ENCODE measurements at places on chromosomes 11 and 22. TPM values are rescaled to one million over a fixed set of nuclear protein-coding genes. Genes with fewer than 3 reads are reported as not detected.

GRCh38 chr11:5665746-5666401 is 19.0 kb downstream of the TRIM5 start:
- DNase-seq = no peak

DNA sequence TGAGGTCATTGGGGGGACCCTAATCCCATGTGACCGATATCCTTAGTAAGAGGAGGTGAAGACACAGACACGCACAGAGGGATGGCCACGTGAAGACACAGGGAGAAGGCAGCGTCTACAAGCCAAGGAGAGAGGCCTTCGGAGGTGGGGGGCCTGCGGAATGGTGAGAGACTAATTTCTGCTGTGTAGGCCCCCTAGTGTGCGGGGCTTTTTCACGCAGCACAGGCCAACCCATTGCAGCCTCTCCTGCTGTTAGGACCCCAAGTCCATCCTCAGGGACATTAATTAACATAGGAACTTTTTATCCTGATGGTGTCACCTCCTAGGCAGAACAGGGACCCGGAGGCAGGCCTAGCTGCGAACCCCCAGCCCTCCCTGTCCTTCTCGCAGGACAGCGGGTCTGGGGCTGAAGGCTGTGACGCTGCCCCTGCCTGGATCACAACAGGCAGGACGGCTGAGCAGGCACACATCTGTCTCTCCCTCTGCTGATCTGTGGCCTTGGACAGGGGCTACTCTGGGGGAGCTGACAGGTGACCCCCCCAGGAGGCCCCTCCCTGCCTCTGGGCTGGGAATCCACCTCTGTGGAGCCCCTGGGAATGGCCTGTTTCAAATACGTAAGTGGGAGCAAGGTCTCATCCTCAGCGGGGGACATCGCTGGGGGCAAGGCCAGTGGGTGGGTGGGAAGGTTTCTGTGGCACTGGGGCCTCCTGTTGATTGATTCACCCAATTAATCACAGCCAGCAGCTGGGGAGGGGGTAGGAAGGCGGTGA is 7.9 kb downstream of the ASCL2 start:
- DNase-seq = peak; percentile 40

DNA sequence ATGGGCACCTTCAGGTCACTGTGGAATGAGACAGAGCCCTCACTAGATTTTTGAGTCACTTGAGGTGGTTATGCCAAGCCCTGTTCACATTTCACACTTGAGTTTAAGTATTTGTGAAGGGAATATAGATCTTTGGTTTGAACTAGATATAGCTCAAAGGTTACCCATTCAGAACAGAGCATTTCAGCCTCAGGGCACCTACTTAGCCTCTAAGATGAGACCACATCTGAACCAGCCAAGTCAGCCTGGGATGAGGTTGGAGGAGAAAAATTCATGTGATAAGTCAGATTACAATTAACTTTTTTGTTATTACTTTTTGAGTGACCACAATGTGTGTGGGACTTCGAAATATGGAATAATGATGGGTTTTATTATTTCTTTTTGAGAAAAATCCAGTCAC is 127.8 kb downstream of the TEAD1 start:
- no peak for DNase-seq

Gene C22orf39
- 47.1 TPM for total RNA-seq

Gene TMEM45B
- 318 TPM for total RNA-seq

Gene ANGPTL5
- total RNA-seq = not detected

DNA sequence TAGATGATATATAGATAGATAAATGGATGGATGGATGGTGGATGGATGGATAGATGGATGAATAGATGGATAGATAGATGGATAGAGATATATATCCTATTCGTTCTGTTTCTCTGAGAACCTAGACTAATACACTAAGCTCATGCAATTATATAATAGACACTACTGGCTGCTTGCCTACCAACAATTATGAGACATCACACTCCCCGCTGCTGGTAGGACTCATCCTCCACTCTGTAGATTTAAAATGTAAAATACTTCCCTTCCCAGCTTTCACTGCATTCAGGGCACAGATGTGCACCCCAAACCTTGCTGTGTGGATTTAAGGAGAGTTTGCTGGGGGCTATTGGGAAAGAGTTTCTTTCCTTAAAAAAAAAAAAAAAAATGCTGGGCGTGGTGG is 28.3 kb upstream of the RCN1 start:
- no peak for DNase-seq

- no peak for DNase-seq
These were observed 10.6 kb upstream of the AIFM3 start for GRCh38 chr22:20956258-20957101.

DNA sequence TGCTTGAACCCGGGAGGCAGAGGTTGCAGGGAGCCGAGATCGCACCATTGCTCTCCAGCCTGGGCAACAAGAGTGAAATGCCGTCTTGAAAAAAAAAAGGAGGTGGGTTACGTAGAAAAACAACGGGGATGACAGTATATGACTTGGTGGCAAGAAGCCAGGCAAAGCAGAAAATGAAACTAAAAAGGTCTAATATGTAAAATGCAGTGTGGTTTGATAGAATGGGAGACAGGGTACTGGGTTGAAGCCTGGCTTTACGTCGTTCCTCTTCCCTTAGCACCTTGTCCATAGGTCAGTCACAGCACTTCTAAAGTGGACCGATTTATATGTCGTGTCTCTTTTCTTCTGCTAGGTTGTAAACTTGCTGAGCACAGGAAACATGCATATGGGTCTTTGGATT is 274.9 kb upstream of the ZC3H12C start:
- no peak for DNase-seq

GRCh38 chr11:125886997-125887372 is 483 bp upstream of the HYLS1 start:
- DNase-seq = peak; percentile 65

GRCh38 chr11:32830413-32830738 is 649 bp downstream of the PRRG4 start:
- DNase-seq = no peak

Gene NECTIN1
- total RNA-seq = 16.8 TPM

DNA sequence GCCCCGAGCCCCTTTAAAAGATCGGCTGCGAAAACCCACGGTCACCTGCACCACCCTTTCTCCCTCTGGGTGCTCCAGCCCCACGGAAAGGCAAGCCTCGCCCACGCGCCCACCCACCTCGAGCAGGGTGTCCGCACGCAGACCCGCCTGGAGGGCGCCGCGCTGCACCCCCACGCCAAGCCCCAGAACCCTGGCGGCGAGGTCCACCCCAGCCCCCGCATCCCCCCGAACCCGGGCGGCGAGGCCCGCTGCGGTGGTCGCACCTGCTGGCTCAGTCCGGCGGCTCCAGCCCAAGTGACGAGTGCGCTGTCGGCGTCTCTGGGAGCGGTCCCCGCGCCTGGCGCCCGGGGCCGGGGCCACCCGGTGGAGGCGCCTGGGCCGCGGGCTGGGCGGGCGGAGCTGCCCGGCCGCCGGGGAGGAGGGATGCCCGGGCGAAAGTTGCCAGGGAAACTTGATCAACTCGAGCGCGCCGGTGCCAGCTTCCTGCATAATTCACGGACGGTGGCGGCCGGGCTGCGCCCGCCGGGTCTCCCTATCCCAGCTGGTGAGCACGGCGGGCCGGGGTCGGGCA is 1.1 kb downstream of the SHANK2 start:
- peak; percentile 40 for DNase-seq

Gene AQP11
- 16.8 TPM for total RNA-seq

Gene CRKL
- total RNA-seq = 39.6 TPM

Gene CARD16
- total RNA-seq = 36.3 TPM

DNA sequence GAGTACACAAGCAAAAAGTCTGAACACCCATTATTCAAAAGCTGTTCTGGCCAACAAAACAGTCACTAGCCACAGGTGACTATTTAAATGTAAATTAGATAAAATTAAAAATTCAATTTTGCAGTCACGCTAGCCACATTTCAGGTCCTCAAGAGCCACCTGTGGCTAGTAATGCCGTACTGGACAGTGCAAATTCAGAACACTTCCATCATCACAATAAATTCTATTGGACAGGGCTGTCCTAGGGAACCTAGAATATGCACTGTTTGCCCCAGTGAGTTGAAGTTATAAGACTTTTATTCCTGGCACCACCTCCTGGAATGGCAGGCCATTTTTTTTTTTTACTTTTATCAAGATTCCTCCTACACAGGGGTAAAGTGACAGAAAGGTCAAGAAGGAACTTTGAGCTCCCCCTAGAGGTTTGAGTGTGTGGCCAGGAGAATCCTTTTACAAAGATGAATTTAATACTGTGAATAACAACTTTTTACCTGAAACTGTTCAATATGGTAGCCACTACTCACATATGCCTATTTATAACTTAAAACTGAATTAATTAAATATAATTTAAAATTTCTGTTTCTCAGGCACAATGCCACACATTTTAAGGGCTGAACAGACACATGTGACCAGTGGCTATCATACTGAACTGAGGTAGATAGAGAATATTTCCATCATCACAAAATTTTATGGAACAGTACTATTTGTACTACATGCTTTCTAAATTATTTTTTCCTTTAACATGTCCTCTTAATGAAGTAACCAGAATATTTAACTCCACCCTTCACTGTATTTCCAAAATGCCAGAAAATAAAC is 6.5 kb downstream of the MSANTD2 start:
- no peak for DNase-seq

Gene CDC45
- 7.5 TPM for total RNA-seq

DNA sequence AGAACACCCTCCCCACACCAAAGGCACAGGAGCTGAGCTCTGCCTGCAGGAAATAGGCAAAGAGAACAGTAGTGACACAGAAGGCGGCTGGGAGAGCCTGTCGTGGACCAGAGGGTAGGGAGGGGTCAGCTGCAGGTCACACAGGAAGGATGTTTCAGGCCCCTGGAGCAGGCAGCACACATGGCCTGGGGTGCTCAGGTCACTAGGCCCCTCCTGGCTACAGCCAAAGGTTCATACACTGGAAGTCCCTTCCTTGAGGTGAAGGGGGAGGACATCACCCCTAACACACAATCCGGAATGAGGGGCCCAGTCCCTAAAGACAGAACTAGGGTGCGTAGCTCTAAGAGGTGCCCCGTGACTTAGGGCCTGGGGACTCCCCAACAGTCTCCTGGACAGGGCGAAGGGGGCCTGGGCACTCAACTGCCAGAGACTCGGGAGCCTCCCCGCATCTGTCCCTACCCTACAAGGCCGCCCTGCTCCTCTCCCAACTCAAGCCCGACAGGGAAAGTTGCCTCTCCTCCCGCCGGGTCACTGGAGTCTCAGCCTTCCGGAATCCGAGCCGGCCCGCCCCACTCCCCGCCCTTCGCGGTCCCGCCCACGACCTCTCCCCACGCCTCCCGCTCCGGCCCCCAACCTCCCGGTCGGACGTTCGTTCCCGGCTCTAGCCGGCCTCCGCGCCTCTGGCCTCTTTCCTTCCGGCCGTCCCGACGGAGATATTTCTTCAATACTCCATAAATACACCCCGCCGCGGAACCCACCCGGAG is at the start of gene CYB5R2:
CYB5R2 (minus strand) TSS at position 541 of the 764 bp plus-strand sequence. CDS start 675 bp downstream, outside the sequence.
- peak; percentile 80 for DNase-seq

Gene SCN3B
- 0.83 TPM for total RNA-seq

DNA sequence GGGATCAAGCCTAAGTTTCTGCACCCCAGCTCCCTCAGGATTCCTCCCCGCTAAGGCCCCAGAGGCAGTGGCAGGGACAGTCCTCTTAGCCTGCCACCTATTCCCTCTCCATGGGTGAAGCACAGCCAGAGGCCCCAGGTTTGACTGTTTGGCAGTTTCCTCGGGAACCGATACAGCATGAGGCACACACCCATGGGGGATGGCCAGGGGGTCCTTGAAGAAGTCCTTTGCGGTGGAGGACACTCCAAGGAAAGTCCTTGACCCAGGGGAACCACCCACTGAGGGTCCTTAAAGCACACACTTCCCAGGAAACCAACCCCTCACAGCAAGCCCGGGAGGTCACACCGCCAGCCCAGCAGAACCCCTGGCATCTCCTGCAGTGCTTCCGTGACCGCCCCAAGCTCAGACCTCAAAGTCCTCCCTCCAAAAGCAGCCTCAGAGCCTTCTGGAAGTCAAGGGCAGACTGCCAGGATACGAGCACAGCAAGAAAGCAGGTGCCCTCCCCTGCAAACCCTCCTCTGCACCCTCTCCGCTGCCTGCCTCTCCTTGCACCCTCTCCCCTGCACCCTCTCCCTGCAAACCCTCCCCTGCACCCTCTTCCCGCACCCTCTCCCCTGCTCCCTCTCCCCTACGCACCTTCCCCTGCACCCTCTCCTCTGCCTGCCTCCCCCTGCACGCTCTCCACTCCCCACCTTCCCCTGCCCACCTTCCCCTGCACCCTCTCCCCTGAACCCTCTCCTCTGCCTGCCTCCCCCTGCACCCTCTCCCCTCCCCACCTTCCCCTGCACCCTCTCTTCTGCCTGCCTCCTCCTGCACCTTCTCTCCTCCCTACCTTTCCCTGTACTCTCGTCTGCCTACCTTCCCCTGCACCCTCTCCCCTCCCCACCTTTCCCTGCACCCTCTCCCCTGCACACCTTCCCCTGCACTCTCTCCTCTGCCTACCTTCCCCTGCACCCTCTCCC is 1.4 kb downstream of the SIGIRR start:
- DNase-seq = no peak

Gene SHISA8
- total RNA-seq = not detected

GRCh38 chr11:111707039-111707690 is 59.0 kb downstream of the PPP2R1B start:
- no peak for DNase-seq

Gene MPEG1
- total RNA-seq = 7.4 TPM

GRCh38 chr11:132780046-132780445 is 752.3 kb downstream of the OPCML start:
- no peak for DNase-seq

DNA sequence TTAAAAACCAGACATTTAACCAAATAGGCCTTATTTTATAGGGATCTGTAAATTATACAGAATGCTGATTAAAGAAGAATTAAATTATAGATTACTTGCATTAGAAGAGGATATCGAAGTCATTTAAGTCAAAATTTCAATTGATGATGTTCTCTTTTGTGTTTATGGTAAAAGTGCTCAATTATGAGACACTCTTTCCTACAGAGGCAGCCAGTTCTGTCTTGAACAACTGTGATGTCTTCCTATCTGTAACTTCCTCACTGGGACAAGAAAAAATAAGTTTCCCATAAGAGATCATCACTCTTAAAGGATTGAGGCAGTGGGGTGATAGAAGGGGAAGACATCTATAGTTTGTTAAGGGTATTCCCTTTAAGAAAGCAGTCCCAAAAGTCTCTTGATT is 613.5 kb downstream of the INSC start:
- no peak for DNase-seq

- DNase-seq = no peak
These were observed 347.2 kb upstream of the B3GAT1 start for GRCh38 chr11:134759274-134759673.

Gene MMP3
- total RNA-seq = not detected

DNA sequence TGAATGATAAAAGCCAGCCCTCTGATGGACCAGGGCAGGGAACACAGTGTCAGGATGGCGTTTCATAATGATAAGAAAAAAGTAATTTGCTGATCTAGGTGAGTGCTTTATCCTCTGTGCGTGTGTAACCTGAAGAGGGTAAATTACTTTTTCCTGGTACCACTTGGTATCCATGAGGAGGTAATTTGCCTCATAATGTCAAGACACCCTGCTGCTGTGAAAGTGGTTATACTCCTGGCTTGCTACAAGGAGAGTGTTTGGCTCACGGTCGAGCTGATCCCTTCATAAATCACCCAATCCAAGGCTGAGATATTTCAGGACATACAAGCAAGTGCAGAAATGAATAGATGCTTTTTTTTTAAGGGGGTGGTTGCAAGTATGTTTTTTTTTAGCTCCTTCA is 207.2 kb upstream of the PGR start:
- no peak for DNase-seq

- DNase-seq = peak; percentile 68
These were observed 103.3 kb upstream of the B3GAT1 start for GRCh38 chr11:134515081-134515960.

Gene C11orf86
- total RNA-seq = 218 TPM
